ENCODE measurements at places on chromosomes 2 and 18.

DNA sequence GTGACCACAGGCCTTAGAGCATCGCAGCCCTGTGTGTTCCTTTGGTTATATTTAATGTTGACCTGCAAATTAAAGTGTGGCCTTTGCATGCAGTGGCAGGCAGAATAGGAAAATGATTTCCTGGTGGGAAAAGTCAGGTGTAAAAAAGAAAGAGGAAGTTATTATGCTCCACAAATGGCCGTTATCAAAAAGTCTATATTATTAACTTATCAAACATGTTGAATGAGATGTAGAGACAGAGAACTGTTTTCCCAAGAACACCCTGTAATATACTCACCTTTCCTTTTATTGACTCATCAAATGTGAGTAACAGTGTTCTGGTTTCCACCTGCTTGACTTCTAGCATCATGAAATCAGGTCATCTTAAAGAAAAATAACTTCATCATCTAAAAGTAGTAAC, 35.3 kb downstream of the MEIS1 start:
- no peak for DNase-seq

DNA sequence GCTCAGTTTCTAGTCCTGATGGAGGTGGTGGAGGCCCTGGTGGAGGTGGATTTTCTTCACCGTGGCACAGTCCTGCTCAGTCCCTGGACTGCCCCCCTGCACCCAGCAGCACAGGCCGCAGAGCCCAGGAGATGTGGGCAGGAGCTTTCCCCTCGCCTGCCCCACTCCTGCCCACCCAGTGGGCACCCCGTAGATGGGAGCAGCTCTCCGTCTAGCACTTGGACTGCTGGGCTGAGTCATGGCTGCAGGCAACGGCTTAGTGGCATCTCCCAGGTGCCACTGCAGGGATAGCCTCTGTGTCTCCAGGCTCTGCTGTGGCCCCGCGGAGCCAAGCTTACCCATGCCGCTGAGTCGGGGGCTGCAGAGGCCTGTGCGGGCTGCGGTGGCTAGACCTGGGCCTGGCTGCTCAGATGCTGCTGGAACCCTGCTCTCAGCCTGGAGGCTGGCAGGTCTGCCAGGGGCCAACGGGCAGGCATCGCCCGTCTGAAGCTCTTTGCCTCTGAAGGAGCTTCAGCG, 92.3 kb upstream of the CTDP1 start:
- no peak for DNase-seq

DNA sequence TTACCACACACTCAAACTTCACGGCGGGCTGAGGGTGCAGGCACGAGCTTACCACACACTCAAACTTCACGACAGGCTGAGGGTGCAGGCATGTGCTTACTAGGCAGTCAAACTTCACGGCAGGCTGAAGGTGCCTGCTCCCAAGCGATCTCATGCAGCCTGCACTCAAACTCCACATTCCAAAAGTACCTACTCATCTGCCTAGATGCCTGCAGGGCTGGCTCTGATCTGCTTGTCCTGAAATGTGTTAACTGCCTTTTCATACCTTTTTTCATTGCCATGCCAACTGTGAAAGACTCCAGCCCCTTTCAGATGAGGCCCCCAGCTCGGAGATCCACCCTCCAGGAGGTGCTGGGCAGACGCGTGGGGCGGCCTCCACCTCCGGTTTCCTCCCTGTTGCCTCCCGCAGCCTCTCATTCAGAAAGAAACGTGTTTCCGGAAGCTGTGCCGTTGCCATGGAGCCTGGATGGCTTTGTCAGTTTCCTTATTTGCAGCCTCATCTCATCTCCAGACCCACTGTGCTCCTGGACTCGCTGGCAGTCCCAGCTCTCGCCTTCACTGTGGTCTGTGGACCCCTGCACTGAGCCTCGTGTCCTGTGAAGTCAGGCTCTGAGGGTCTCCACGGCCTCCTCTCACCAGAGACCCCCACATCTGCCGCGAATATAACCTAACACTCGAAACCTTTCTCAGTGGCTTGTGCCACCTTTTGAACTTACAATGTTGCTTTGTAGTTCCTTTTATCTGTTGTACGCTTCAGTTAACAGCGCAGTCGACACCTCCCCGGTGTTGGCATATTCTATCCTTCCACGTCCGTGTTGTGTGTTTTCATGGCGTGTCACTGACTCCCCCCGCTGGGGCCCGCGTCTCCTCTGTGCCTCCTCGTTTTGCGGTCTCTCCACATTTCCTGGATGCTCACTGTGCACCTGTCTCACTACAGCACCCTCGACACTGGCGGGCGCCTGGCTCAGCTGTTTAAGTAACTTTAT, 106.1 kb upstream of the ALKAL2 start:
- DNase-seq = no peak

GRCh38 chr2:171327043-171327496, 106.7 kb downstream of the METTL8 start:
- no peak for DNase-seq

DNA sequence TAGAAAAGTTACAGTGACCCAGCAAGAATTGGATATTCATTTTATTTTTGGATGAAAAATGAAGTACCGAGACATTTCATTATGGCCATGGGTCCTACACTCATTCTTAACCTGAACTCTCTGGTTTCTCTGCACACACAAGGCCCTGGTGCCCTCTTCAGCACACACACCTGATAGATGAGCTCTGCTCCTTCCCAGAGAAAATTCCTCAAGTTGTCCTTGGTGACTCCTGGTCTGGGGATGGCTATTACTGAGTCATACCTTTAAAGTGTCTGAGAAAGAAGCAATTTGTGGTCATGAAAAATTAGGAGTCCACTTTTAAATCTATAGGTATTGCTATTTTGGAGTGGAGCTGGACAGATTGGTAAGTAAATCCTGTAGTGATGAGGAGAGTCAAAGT, 311.5 kb downstream of the CDH2 start:
- DNase-seq = no peak

- DNase-seq = no peak
Measured at GRCh38 chr2:150853263-150853662, 365.8 kb upstream of the RND3 start.

DNA sequence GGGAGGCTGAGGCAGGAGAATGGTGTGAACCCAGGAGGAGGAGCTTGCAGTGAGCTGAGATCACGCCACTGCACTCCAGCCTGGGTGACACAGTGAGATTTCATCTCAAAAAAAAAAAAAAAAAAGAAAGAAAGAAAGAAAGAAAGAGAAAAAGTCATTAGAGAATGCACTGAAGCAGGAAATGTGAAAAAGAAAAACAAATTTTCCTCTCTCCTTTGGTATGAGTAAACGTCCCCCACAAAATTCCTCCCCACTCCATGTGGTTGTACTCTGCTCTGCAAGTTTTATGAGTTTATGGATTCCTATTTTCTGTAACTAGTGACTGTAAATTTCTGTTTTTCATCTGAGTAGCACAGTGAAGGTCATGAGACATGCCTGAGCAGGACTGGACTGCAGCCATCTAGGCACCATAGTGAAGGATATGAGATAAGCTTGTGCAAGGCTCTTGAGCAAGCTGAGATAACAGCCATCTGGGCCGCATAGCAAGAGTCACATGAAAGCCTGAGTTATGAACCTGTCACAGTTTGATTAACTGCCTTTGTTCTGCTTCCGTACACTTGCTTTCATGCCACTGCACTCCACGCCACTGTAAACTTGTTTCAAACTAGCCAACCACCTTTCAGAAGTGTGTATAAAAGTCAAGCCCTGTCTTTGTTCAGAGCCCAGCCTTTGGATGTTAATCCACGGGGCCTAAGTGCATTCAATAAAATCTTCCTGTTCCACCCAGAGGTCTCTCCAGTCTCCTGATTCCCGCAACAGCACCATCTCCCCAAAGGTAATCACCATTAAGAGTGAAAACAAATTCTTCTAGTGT, 50.2 kb downstream of the SKA1 start:
- DNase-seq = no peak

- no peak for DNase-seq
Measured at GRCh38 chr2:154696810-154697417, 1.6 kb upstream of the KCNJ3 start.

- DNase-seq = no peak
Measured at GRCh38 chr2:13698847-13699246, 933.7 kb upstream of the LRATD1 start.

GRCh38 chr2:72276356-72276755, 128.7 kb upstream of the CYP26B1 start:
- no peak for DNase-seq

DNA sequence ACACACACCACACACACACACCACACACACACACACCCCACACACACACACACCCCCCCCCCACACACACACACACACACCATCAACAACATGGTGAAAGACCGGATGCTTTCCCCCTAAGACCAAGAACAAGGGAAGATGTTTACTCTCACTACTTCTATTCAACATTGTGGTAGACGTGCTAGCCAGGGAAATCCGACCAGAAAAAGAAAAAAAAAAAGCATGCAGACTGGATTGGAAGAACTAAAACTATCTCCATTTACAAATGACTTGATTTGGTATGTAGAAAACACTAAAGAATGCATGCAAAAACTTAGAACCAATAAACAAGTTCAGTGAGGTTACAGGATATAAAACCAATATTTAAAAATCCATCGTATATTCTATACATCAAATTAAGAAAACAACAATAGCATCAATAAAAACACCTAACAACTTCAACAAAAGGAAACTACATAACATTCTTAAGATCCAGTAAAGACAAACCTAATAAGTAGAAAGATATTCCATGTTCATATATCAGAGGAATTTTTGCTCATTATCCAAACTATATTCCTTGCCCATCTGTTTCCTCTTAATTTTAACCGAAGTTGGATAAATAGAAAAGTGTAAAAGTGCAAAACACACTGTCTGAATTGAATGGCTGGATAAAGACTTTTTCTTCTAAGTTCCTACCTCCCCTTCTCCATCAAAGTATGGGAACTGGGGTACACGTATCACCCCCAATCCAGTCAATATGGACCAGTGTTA, 51.5 kb upstream of the RNU4ATAC start:
- DNase-seq = no peak

GRCh38 chr2:216428618-216429350, 16.5 kb downstream of the SMARCAL1 start:
- no peak for DNase-seq

DNA sequence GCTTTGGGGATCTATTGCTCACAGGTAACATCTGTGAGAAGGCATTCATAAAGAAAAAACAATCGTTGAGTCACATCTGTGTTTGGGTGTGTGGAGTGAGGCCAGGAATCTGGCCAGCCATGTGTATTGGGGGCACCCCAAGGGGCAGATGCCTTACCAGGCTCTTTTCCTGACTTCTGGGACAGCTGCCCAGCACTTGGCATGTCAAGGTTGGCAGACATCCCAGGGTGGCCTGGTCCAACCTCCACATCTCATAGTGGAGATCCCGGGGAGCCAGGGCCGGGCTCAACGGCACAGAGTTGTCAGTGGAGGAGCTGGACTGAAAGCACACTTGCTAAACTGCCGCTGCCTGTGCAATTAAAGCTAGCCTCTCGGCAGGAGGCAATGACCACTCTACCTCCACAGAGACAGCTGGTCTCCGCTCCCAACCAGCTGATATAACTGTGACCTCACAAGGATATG, 75.3 kb upstream of the MGAT4A start:
- DNase-seq = no peak

- no peak for DNase-seq
Measured at GRCh38 chr2:228658998-228659397, 477.5 kb upstream of the SPHKAP start.

DNA sequence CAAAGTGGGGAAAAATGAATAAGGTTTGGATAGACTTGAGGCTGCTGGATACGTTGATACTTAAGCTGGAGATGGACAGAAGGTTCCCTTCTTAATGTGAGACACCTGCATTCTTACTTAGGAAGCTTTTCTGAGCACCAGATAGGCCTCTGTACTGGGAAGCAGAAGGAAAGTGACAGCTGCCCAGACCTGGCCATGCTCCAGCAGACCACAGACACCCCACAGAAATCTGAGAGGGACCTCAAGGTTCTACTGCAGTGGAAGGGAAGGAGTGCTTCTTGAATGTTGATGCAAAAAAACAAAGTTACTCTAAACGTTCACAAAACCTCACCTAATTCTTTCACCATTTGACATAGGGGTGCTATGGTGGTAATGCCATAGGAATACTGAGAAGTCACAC, 642.1 kb upstream of the ID2 start:
- DNase-seq = no peak

- no peak for DNase-seq
Measured at GRCh38 chr18:35345460-35345921, 1.3 kb upstream of the ZNF24 start.

DNA sequence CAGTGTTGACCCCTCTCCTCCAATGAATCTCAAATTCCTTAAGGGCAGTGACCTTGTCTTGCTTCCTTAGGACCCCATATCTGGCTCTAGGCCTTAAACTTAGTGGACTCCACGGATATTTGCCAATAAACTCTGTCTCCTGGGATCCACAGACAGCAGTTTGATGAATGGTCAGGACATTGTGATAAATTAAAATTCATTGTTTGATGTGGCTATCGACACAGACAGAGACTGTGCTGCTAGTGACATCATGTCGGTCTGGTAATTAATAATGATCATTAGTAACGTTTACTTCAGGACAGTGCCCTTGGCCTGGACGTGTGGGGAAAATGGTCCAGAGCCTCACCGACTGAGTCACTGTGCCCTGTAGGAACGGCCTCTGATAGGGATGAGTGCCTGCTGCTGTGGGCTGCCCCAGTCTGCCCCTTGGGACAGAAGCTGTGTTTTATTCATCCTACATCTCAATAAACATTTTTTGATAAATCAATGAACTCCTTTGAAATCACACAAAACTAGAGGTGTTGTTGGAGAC, 5.2 kb upstream of the SLC35F6 start:
- DNase-seq = no peak

DNA sequence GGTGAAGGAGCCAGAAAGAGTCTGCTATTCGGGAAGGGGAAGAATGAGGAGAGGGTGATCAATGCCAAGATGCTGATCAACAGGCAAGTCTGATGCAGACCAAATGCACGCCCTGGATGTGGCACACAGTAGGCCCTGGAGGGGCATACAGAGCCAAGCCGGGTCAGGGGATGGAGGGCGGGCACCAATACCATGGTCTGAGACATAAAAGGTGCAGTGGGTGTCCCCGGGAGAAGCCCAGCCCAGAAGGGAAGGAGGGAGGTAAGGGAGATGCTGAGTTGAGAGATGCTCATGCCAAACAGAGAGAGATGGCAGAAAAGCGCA, 66.6 kb upstream of the ID2 start:
- no peak for DNase-seq

GRCh38 chr2:69114534-69114933, 101.6 kb downstream of the ANTXR1 start:
- no peak for DNase-seq

DNA sequence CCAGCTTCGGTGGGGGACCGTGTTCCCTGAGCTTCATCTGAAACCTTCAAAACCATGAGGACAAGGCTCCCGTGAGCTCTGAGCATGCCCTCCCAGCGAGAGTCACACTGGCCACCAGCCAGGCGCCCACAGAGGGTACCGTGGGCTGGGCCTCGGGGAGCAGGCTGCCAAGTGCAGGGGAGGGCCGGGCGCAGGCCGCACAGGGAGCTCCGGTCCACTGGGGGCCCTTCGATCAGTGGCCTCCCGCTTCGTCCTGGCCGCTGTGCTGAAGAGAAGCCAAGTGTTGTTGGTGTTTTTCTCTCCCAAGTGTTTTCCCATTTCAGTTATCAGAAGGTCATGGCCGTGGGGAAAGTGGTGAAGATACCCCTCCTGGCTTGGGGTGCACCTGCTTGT, 144.4 kb downstream of the PTGR3 start:
- no peak for DNase-seq

GRCh38 chr2:138103156-138103555, 138.9 kb downstream of the HNMT start:
- no peak for DNase-seq
